ENCODE measurements at places on chromosomes 13 and 19.

DNA sequence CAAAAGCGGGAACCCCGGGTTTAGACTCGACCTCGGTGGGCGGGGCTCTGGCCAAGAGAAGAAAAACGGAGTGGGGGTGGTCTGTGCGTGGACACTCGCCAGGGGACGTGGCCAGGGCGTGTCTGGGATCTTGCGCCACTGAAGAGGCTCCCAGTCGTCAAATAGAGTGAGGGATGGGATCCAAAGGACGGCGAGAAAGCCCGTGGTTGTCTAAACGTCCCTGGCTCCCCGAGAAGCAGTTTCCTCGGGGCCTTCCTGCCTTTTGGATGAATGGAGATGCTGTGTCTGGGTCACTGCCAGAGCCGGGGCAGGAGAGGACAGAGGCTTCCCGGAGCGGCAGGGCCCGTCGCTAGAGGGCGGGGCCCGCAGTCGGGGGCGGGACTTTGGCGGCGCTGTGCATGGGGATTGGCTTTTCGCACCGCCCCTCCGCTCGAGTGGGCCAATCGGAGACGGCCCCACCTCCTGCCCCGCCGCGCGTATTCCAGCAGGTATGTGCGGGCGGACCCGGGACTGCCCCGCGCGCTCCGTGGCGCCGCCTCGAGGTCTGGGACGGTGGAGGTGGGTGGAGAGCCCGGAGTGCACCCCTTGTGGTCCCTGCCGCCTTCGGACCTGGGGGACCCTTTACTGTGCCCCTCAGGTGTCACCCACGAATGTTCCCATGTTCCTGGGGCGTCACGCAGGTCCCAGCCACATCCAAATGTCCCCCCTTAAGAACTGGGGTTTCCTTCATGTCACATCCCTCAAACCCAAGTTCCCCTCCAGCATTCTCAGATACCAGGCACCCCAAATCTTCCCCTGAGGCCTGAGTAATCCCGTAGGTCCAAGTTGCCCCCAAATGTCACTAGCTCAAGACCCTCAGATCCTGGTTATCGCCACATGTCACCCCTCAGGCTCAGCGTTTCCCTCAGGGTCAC lies 38.3 kb downstream of the ZSWIM4 start:
- DNase-seq, result peak; percentile 78

GRCh38 chr19:2523630-2524311 lies 47.8 kb downstream of the GADD45B start:
- peak; percentile 47 for DNase-seq

GRCh38 chr19:38836159-38836982 lies 4.8 kb upstream of the ECH1 start:
- DNase-seq, result no peak

- DNase-seq, result peak; percentile 1
These were observed 36.6 kb downstream of the MUC16 start for GRCh38 chr19:8973501-8974091.

GRCh38 chr19:38211766-38212165 lies 12.3 kb downstream of the DPF1 start:
- DNase-seq, result no peak

DNA sequence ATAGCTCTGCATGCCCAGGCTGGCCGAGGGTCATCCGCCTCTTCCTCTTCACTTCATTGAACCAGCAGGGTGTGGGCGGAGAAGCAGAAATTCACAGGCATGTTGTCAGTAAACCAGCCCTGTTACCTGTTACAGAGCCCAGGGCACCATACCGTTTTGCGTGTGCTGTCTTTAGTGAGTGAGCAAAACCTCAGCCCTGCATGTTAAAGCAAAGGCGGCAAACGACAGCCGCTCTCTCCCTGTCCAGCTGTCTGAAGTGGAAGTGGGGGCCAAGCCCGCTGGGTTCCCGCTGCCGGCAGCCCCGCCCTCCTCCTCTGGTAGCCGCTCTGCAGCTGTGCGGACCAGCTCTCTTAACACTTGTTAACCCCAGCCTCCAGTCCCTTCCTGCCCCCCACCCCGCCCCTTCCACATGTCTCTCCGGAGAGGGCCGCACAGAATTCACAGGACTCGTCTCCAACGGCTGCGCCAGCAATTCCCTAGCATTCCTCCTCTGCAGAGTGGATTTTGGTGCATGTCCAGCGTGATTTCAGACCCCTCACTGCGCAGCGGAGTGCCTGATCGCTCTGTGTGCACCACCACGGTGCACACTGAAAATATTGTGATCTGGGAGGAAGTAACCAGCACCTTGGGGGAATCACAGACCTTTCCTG lies 12.7 kb downstream of the KLHL26 start:
- DNase-seq, result no peak

- no peak for DNase-seq
These were observed 16.5 kb downstream of the LRCH1 start for GRCh38 chr13:46569456-46569855.

- DNase-seq, result peak; percentile 17
These were observed 13.3 kb downstream of the PALM3 start for GRCh38 chr19:14048443-14049153.

GRCh38 chr13:36847606-36848005 lies 28.6 kb downstream of the RFXAP start:
- no peak for DNase-seq
